Uterus (tissue), 4 donors: ENCODE measurements at places on chromosomes 7 and 10. TPM values are rescaled to one million over a fixed set of nuclear protein-coding genes. Genes with fewer than 3 reads are reported as not detected.

DNA sequence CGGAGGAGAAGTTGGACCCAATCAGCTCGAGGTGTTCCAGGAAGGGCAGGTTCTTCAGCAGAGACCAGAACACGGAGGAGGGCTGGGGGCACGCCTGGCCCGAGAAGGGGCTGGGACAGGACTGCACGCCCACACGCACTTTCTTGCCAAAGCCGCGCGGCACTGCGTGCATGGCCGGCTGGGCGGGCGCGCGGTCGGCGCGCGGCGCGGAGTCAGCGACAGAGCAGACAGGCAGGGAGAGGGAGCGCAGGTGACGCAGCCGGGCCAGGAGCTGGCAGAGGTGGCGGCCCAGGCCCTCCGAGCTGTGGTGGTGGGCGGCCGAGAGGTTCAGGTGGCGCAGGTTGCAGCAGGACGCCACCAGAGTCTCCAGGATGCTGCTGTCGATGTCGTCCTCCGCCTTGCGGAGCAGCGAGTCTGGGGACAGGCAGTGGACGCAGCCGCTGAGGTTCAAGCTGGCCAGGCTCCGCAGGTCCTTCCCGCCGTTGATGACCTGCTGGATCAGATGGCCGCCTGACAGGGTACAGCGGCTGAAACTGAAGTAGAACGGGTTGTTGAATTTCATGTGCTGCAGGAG is 77.2 kb upstream of the TNRC18 start:
- H3K4me1 ChIP-seq: no peaks in the 10 kb centered on the region
- no peaks in the 10 kb centered on the region for H3K36me3 ChIP-seq

Gene SPDYE11
- not detected for total RNA-seq

Gene NCAPG2
- 0.51 TPM for total RNA-seq

Gene NPC1L1
- total RNA-seq: not detected

- no peaks in the 10 kb centered on the region for H3K27me3 ChIP-seq
- no peaks in the 10 kb centered on the region for H3K36me3 ChIP-seq
- H3K27ac ChIP-seq: no peak overlapping the region
Measured at GRCh38 chr7:140070546-140070945, 7.8 kb upstream of the PARP12 start.

DNA sequence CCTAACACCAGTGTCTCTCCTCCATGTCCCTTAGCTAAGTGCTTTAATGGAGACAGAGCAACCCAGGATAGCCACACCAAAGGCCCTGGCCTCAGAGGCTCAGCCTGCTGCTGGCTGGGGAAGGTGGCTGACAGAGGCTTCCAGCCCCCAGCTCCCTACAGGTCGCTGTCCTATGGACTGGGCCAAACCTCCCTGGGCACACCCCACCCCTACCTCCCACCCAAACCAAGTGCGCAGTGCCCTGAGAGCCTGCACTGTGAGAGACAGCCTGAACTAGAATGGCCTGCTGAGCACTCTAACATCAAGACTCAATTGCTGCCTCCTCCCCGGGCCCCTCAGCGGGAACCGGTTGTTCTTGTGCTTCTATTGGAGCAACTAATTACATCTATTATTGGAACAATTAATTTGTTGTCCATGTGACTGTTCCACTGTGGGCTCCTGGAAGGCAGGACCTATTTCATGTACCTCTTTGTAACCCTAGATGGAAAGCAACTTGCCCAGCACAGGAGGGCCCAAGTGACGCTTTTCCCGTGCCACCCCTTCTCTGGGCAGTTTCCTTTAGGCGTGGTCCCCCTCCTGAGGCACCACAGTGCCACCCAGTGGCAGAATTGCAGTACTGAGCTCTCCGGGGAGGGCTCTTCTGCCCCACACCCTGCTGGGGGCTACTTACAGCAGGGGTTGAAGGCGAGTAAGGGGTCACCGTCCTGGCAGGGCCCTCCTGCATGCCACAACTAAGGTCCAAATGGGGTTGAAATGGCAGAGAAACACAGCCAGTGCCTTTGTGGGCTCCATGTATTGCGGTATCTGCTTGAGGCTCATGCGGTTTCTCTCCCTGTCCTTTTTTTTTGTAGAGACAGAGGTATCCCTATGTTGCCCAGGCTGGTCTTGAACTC is 63.7 kb upstream of the WAPL start:
- no peak overlapping the region for H3K27ac ChIP-seq
- no peaks in the 10 kb centered on the region for H3K4me1 ChIP-seq
- no peaks in the 10 kb centered on the region for H3K36me3 ChIP-seq
- peak; percentile 62 for DNase-seq

Gene TMEM72
- 0.69 TPM for total RNA-seq

DNA sequence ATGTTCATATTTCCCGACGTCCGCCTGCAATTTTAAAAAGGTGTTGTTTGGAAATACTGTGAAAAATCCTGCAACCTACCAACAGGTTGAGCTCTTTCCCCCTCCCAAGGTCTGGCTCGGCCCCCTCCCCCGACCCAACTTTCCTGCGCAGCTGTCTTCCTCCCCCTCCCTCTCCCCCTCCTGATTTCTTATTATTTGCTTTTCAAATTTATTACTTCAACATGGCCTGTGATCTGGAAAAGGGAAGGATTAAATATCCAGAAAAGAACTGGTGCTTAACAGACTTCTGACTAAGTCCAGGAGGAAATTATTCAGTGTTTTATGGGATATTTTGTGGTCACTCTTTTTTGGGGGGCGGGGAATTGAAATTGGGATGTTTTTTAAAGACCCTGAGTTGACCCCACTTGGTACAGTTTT is 2.4 kb downstream of the ARID5B start:
- DNase-seq: no peak
- peaks cover 4% of the 10 kb centered on the region for H3K4me1 ChIP-seq
- H3K36me3 ChIP-seq: no peaks in the 10 kb centered on the region
- H3K4me3 ChIP-seq: peak overlapping the region; percentile 83
- H3K27me3 ChIP-seq: no peaks in the 10 kb centered on the region

GRCh38 chr7:69108097-69108496 is 490.2 kb upstream of the AUTS2 start:
- H3K4me1 ChIP-seq: no peaks in the 10 kb centered on the region
- H3K27me3 ChIP-seq: no peaks in the 10 kb centered on the region
- no peaks in the 10 kb centered on the region for H3K36me3 ChIP-seq
- H3K27ac ChIP-seq: no peak overlapping the region

Gene OR13A1
- total RNA-seq: not detected

GRCh38 chr7:2409745-2410414 is 6.5 kb downstream of the CHST12 start:
- no peaks in the 10 kb centered on the region for H3K4me1 ChIP-seq
- H3K4me3 ChIP-seq: no peak overlapping the region
- no peaks in the 10 kb centered on the region for H3K27me3 ChIP-seq
- H3K36me3 ChIP-seq: no peaks in the 10 kb centered on the region
- H3K27ac ChIP-seq: peak overlapping the region; percentile 60
- no peak for DNase-seq

- H3K4me1 ChIP-seq: no peaks in the 10 kb centered on the region
- H3K27me3 ChIP-seq: no peaks in the 10 kb centered on the region
- H3K27ac ChIP-seq: no peak overlapping the region
- no peak for DNase-seq
- H3K4me3 ChIP-seq: no peak overlapping the region
Measured at GRCh38 chr7:115637128-115637527, 393.4 kb downstream of the TFEC start.

Gene MEIG1
- total RNA-seq: not detected

DNA sequence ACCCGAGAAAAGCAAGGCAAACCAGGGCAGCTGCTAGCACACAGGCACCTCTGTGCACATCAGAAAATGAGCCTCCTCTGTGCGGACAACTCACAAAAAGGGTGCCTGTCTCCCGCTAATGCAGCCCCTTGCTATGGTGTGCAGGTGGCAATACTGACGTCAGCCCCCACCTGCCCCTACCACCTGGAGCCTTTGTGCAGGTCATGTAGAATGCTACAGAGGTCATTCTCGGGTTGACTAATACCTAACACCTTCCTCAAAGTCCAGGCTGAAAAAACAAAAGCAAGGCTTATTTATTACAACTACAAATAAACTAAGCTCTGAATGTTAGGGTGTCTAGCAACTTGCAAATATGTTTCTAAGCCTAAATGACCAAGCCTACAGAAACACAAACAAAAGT is 13.9 kb downstream of the PIP4K2A start:
- no peaks in the 10 kb centered on the region for H3K4me1 ChIP-seq
- no peaks in the 10 kb centered on the region for H3K36me3 ChIP-seq
- no peaks in the 10 kb centered on the region for H3K27me3 ChIP-seq
- no peak for DNase-seq
- H3K27ac ChIP-seq: no peak overlapping the region

- H3K27ac ChIP-seq: no peak overlapping the region
- DNase-seq: no peak
- H3K36me3 ChIP-seq: no peaks in the 10 kb centered on the region
Measured at GRCh38 chr7:28725045-28725642, 233.0 kb downstream of the TRIL start.

Gene CLCN1
- not detected for total RNA-seq

Gene FBXO24
- 4.9 TPM for total RNA-seq

Gene ENO4
- not detected for total RNA-seq

DNA sequence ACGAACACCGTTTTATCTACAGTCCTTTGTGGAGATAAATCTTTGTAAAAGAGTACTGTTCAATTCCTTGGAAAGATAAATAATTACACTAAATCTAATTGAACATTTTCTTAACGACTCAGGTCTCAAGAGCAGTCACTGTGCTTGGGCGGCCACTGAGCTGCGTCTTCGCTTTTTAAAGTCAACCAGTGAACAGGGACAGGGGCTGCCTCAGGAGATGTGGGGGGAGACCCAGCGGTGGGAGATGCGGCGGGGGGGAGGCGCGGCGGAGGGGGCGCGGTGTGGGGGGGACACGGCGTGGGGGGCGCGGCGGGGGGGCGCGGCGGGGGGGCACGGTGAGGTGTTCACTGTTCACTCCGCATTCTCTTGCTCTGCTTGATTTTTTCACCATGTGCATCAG is 39.8 kb downstream of the CAMK2B start:
- H3K4me1 ChIP-seq: no peaks in the 10 kb centered on the region
- H3K27ac ChIP-seq: no peak overlapping the region

Gene CASTOR2
- total RNA-seq: 35.6 TPM

GRCh38 chr10:100518761-100519241 is 860 bp downstream of the SEC31B start:
- H3K27me3 ChIP-seq: no peaks in the 10 kb centered on the region
- H3K36me3 ChIP-seq: no peaks in the 10 kb centered on the region
- H3K27ac ChIP-seq: no peak overlapping the region
- DNase-seq: no peak

DNA sequence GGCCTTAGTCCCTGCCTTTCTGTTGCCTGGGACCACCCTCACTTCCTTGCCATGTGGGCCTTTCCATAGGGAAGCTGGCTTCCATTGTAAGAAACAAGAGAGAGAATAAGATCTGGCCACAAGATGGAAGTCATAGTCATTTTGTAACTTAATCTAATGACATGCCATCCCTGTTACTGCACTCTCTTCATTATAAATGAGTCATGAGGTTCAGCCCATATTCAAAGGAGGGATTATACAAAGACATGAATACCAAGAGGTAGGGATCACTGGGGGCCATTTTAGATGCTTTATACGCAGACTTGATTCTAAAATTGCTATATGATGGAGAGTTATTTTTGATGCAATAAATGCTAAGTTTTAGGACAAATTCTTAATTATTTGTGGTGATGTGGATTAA is 75.2 kb upstream of the CELF2 start:
- no peak overlapping the region for H3K27ac ChIP-seq
- H3K27me3 ChIP-seq: no peaks in the 10 kb centered on the region
- H3K36me3 ChIP-seq: no peaks in the 10 kb centered on the region
- no peak overlapping the region for H3K4me3 ChIP-seq

DNA sequence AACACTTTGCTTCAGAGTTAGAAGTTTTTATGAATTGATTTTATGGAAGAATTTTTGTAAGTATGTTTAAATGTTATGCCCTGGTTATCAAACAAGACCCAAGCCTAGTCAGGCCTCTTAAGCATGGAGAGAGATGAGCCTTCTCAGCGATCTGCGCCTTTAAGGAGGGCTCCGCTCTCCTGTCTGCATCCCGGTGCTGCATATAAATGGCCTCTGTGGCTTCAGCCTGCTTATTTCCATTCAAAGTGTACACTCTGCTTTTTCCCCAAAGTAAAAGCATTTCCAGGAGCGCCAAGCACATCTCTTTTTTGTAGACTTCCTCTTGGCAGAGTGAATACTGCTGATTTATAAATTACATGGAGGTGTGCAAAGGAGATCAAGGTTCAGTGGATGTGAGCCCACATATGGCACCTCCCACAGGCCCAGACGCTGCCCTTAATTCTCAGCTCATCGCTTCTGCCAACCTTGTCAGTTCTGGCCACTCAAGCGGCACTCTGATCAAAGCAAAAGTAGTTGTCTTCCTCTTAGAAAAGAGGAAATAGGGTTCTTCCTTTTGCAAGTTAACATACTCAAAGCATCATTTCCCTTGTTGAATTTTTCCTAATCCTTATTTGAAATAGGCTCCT is 70.0 kb upstream of the SFMBT2 start:
- no peaks in the 10 kb centered on the region for H3K27me3 ChIP-seq
- no peaks in the 10 kb centered on the region for H3K36me3 ChIP-seq
- H3K4me1 ChIP-seq: no peaks in the 10 kb centered on the region
- DNase-seq: no peak
- no peak overlapping the region for H3K27ac ChIP-seq
- no peak overlapping the region for H3K4me3 ChIP-seq

Gene ZNF777
- total RNA-seq: 6.1 TPM

- H3K4me1 ChIP-seq: no peaks in the 10 kb centered on the region
- H3K27ac ChIP-seq: no peak overlapping the region
- no peaks in the 10 kb centered on the region for H3K27me3 ChIP-seq
- no peaks in the 10 kb centered on the region for H3K36me3 ChIP-seq
- H3K4me3 ChIP-seq: no peak overlapping the region
Measured at GRCh38 chr10:53904506-53905241, 896.4 kb downstream of the PCDH15 start.

- no peak overlapping the region for H3K27ac ChIP-seq
- H3K4me1 ChIP-seq: no peaks in the 10 kb centered on the region
- H3K36me3 ChIP-seq: no peaks in the 10 kb centered on the region
- H3K4me3 ChIP-seq: no peak overlapping the region
- no peaks in the 10 kb centered on the region for H3K27me3 ChIP-seq
- no peak for DNase-seq
Measured at GRCh38 chr7:148867596-148868377, 16.3 kb downstream of the EZH2 start.

Gene CALHM3
- total RNA-seq: not detected

DNA sequence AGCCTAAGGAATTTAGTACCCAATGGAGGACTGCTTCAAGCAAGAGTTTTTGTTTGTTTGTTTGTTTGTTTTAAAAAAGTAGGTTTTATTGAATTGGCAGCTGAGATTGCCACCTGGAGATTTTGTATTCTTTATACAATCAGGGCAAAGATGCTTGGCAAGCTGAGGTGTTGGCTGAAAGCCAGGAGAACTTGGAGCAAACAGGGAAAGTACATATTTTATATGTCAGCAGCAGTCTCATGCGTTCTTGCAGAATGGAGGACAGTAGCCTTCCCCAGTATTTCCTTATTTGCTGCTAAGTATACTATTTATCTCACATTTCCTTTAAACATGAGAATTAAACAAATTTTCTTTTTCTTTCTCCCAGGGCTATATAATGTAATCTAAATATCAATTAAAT is 22.6 kb upstream of the ICA1 start:
- no peak overlapping the region for H3K4me3 ChIP-seq
- no peaks in the 10 kb centered on the region for H3K27me3 ChIP-seq
- H3K27ac ChIP-seq: no peak overlapping the region
- DNase-seq: no peak
